HTR-8/SVneo (cell line): ENCODE measurements at places on chromosomes 4 and X.

DNA sequence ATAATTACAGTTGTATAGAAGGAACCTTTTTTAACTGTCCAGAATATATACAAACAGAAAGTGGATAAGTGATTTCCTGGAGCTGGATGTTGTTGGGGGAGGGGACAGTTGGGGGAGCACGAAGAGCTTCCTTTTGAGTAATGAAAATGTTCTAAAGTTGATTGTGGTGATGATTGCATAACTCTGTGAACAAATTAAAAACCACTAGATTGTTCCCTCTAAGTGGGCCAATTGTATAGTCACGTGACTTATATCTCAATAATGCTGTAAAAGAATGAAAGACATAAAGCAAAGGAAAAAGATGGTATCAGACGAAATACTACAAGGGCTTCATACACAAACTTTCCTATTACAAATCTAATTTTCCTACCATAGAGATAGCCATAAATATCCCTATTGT, 2.7 kb downstream of the CT55 start:
- DNase-seq, result no peak

GRCh38 chr4:184066584-184067300, 150.9 kb downstream of the ENPP6 start:
- DNase-seq, result no peak

DNA sequence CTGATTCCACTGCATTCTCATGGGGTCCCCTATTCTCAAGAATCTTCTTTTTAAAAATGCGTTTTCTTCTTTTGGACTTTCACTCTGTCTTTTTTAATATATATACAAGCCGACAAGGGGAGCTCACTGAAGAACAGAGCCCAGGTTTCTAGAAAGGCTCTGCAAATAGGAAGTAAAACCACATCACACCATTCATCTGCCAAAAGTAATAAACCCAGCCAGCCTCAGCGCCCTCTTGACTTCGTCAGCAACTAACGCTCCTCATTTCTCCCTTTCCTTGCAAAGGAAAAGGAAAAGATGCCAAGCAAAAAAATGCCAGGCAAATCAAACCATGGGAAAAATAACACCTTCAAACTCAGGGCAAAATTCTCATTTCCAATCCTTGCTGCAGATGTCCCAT, 136.4 kb downstream of the HHIP start:
- DNase-seq, result no peak

GRCh38 chr4:186839122-186840037, 115.7 kb upstream of the FAT1 start:
- no peak for DNase-seq

DNA sequence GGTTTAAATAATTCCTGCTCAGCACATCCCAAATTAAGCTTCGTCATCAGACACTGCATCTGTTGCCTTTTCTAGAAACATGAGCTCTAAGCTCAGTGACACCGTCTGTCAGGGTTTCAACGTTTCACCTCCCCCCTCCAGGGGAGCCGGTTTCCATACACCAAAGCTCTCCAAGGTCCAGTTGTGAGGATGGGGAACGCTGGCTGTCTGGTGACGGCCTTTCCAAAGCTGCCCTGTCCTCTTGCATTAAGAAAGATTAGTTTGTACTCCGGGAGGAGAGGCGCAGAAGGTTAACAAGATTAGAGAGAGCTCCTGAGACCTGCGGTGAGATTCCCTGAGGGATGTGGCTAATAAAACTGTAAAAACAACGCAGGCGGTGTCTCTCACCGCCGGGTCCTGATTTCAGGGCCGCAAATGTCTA, 43.2 kb downstream of the ASMT start:
- no peak for DNase-seq

GRCh38 chr4:8069102-8069752, 89.4 kb downstream of the ABLIM2 start:
- DNase-seq, result no peak

DNA sequence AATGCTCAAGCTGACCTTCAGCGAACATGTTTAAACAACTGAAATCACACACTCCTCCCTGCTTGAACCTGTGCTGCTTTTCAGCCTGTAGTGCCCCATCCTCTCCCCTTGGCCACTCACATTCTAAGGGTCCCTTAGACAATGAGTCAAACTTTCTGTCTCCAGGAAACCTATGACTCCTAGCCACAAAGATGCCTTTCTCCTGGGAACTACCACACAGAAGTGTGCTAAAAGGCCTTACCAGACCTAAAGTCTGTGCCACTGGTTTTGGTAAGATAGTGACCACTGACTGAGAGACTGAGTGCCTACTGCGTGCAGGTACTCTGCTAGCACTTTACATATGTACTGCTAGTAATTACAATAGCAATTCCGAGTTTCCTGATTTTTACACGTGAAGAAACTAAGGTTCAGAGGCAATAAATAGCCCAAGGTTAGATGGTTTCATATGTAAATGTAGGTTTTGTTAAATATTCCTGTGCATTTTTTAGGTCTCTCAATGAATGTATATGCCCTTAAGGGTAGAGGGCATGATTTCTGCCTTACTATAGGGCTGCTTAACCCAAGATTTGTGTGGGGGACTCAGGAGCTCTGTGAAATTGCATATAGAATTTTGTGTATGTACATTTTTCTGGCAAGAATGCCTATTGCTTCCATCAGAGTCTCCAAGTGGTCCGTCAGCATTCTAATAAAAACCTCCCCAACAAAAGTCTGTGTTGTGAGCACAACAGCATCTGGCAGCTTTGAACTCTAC, 71.1 kb downstream of the NSG1 start:
- DNase-seq, result no peak

- no peak for DNase-seq
These were observed 16.9 kb downstream of the AWAT2 start for GRCh38 chrX:70032792-70033191.

DNA sequence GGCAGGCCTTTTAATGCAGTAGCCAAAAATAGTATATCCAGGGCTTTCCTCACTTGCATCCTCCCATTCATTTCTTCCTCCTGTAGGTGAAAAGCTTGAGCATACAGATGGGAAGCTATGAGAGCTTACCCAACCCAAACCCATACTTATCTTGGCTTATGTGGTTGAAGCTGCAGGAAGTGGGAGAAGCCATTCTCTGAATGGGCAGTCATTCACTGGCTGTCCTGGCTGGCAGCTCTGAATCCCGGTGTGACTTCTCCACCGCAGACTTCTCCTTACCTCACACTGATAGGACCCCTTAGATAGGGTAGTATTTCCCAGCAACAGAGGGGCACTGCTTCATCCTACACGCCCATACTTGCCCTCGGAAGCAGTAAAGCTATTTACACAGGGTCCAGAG, 125.4 kb downstream of the AMMECR1 start:
- no peak for DNase-seq

- DNase-seq, result no peak
These were observed 1.5 kb downstream of the ELF4 start for GRCh38 chrX:130108647-130109428.

DNA sequence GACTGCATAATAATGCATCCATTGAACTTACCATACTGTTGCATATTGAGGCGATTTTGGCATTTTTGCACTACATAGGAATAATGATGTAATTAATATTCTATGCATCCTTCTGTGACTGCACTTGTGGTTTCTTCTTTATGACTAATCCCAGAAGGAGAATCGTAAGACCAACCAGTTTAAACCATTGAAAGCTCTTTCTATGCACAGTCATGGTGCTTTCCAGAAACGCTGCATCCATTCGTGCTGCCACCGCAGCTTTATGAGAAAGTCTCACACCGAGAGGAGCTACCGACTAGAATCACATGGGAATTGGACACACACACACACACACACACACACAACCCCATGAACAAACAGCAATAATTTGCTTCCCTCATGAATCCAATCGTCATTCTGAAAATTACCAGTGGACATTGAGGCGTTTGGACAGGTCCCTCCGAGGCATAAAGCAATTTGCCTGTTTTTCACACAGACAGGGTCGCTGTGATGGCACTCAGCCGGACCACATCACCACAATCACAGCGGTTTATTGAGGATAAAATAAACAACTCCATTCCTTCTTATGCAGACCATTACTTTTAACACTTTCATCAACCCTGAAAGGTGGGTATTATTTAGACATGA, 64.2 kb downstream of the PACRGL start:
- no peak for DNase-seq

DNA sequence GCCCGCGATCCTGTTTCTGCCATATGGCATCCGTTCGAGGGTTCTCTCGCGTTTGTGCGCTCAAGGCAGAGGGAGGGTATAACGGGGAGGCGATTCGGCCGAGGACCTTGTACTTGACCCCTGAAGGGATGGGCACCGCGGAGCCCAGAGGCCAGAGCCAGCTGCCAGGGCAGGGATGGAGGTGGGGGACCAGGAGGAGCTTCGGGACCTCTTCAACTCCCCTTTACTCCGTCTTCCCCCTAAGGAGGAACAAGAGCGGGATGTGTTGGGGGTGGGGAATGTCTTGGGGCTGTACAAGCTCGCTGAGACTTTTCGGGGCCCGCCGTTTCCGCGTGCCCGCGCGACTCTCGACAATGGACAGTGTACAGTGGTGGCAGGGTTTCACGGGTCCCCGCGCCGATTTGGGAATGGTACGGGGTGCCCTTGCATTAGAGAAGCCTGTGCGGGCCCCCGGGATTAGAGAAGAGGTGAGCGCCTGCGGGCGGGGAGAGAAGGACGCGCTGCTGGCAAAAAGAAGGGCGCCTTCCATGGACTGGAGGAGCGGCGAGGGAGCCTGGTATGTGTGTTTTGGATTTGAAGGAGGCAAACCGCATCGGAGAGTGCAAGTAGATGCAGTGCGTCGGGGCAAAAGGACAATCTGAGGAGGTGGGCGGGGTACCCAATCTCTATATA, 760 bp downstream of the UGT8 start:
- peak; percentile 2 for DNase-seq

- DNase-seq, result no peak
These were observed 69.2 kb downstream of the PHKA1 start for GRCh38 chrX:72644946-72645345.

- peak; percentile 60 for DNase-seq
These were observed at the start of gene FAT1 for GRCh38 chr4:186723292-186724057. FAT1 (minus strand) TSS chr4:186723856; CDS start chr4:186709827, 14,029 bp downstream.

GRCh38 chr4:57051524-57051923, 58.7 kb downstream of the IGFBP7 start:
- no peak for DNase-seq

DNA sequence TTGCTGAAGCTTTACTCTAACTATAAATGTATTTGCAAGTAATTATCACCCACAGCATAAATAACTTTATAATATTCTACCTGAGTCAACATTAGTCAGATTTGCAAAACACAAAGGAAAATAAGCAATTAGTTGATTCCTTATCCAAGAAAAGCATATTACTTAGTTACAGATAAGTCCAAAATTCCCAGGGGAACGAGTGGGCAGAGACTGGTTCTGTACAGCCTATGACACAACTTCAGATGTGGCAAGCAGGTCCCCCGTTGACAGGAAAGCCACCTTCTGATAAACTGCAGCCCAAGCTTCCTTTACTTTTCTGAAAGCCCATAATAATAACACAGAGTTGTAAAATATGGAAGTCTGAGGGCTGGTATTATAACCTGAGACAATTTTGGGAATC, 62.4 kb upstream of the NDP start:
- no peak for DNase-seq
